Posterior vena cava (tissue), 2 donors: ENCODE measurements at places on chromosomes 7 and 10. TPM values are rescaled to one million over a fixed set of nuclear protein-coding genes. Genes with fewer than 3 reads are reported as not detected.

Gene TEX47
- not detected for total RNA-seq

- no peak for DNase-seq
These were observed 138.7 kb downstream of the GNAI1 start for GRCh38 chr7:80273327-80273726.

DNA sequence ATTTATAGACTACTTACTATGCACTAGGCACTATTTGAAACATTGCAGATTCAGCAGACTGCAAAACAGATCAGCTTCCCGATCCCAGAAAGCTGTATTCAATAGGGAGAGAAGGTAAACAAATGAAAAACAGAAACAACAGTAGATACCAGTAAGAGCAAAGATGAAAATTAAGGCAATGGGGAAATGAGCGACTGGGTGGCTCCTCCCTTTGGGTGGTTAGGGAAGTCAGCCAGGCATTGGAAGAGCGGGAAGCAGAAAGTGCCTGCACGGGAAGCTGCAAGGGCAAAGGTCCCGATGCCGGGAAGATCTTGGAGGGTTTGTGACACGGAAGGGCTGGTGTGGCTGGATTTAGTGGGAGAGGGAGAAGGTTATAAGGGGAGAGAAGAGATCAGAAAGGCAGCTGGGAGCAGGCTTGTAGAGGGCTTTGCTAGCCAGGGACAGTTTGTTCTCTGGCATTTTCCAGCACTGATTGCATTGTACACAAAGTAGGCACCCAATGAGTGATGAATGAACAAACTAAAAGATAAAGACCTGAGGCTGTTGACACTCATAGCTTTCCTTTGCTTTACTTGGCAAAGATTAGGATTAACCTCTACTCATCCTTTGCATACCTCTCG is 67.8 kb downstream of the NAMPT start:
- DNase-seq, result peak; percentile 95

- peak; percentile 79 for DNase-seq
These were observed 51.0 kb upstream of the NKX6-2 start for GRCh38 chr10:132836832-132837540.

DNA sequence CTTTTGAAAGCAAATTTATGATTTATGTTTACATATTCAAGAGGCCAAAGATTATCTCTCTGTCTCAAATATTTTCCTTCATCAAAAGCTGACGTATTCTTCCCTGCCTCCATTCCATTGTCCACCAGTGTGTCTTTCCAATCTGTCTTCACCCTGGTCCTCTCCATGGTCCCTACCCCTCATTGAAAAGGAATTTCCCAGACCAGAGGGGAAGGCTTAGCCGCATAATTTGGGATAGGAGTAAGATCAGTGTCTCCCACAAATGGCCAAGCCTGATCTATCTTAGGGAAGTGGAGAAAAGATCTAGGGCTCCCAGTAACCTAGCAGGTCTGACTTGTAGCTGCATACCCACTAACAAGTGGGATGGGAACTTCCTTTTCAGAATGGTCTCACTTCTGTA is 46.3 kb upstream of the ZNF800 start:
- DNase-seq, result no peak

Gene CALML3
- not detected for total RNA-seq

Gene GJD4
- not detected for total RNA-seq

GRCh38 chr10:129843702-129844101 is 120.4 kb downstream of the EBF3 start:
- no peak for DNase-seq

DNA sequence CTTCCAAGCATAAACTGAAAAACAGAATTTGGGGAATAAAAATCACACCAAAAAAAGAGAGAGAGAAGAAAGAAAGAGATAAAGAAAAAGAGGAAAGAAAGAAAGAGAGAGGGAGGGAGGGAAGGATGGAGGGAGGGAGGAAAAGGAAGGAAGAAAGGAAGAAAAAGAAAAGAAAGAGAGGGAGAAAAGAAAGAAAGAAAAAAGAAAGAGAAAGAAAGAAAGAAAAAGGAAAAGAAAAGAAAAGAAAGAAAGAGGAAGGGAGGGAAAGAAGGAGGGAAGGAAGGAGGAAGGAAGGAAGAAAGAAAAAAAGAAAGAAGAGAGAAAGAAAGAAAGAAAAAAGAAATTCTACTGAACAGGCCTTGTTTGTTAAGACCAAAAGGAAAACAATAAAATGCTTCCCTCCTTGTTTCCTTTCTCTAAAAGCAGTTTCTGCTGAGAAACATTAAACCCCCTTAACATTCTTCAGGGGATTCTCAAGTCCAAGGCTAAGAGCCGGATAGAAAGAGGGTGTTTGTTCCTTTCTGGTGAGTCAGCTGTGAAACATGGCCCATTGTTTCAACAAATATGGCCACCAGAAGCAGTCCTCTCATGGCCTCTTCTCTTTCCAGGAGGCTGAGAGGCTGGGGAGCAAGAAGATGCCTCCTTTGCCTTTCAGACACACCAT is 46.9 kb upstream of the GPAM start:
- DNase-seq, result no peak

Gene TLX1
- not detected for total RNA-seq

DNA sequence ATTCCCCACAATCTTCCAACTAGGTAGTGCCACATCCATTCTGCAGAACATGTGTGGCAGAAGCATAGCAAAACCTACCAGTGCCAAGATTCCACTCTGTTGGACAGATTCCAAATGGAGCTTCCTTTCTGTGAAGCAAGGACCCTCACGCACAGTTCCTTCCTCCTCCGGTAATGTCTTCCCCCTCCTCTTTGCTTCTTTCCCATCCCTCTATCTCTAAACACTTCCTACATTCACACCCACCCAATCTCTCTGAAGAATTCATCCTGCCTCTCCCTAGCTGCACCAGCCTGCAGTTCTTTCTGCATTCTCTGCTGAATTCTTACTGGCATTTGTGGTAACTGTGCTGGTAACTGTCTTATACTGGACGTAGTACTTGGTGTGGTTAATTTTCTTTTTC is 124.9 kb downstream of the RNLS start:
- DNase-seq, result no peak
